ENCODE measurements at places on chromosomes 2 and 18.

GRCh38 chr18:68478246-68478645 lies 236.7 kb downstream of the TMX3 start:
- no peak for DNase-seq

- no peak for DNase-seq
These were observed 24.7 kb downstream of the COPS7B start for GRCh38 chr2:231810905-231811304.

DNA sequence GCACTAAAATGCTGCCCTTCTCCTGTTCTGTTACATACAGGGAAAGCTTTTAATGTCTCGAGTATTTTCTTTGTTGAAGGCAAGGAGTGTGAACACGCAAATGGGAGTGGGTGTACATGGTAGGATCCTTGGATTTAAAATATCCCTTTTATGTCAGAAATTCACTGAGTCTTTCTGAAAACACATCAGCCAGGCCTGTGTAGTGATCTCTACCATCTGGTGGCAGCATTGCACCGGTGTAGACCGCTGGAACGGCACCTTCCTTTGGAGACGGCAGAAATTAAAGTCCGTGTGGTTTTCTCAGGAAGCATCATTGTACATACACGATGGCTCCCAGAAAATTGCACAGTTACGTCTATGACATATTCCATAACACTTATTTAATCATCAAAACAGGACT lies 515.8 kb downstream of the GALR1 start:
- DNase-seq: peak; percentile 17

DNA sequence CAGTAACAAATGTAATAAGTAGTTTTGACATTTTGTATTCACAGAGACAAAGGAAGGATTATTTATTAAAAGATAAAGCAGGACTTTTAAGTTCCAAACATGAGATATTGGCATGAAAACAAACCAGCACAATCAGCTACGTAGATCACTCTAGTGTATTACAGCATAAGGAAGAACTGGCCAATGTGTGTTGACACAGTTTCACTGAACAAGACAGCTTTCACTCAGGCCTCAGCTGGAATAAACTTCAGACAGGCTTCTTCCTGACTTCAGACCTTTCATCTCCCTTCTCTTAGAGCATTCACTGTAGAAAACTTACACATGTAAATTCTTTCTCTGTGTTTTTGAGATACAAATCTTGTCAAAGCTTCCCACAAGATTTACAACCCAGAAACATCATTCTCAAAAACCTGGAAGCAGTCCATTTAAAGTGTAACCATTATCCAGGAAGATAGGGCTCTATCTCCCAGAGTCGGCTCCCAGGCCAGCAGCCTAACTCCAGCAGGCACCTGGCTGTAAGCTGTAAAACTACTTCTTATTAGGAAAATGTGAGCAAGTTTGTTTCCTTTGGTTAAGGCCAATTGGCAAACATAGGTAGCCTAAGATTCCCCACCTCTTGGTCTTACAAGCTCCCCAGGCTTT lies 768.3 kb upstream of the CDH7 start:
- DNase-seq: no peak

- no peak for DNase-seq
These were observed 125.1 kb upstream of the TNP1 start for GRCh38 chr2:216984937-216985336.

GRCh38 chr2:58006256-58006951 lies 40.2 kb upstream of the VRK2 start:
- DNase-seq: no peak

GRCh38 chr2:84459944-84460429 lies 907 bp upstream of the SUCLG1 start:
- no peak for DNase-seq

GRCh38 chr18:48098538-48098937 lies 168.1 kb upstream of the SMAD2 start:
- DNase-seq: no peak

- DNase-seq: no peak
These were observed 3.2 kb downstream of the DSEL start for GRCh38 chr18:67513280-67513679.

DNA sequence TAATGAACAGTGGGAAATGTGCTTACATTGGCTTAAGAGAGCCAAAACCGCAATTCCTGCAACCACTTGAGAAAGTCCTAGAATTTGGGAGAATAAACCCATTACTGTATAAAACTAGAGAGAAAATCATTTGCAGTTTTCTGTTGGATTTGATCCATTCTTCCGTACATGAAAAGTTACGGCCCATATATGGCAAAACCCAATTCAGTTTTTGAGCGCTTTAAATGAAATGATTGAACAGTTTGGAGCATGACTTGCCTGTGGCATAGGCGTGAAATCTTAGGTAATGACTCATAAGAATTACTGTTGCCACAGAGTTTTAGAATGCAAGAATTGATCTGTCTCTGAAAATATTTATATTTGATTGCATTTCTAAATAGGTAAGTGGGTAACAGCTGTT lies 52.0 kb downstream of the PHLPP1 start:
- DNase-seq: no peak

DNA sequence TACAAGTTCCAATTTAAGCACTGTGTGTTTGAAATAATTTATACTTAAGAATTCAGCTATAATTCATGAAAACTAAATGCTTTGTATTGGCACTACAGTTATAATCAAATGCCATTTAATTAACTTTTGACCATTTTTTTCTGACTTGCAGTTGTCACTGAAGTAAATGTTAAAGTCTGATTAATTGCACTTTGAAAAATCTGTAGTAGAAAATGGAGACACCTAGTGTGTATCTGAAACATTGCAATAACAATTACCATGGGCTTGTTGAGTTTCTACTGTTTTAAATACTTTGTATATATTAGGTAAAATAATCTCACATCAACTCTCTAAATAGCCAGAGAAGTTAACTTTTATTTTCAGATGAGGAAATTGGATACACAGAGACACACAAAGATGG lies 458.6 kb upstream of the FSIP2 start:
- DNase-seq: no peak

- DNase-seq: no peak
These were observed 330.9 kb downstream of the TNS1 start for GRCh38 chr2:217671871-217672270.

DNA sequence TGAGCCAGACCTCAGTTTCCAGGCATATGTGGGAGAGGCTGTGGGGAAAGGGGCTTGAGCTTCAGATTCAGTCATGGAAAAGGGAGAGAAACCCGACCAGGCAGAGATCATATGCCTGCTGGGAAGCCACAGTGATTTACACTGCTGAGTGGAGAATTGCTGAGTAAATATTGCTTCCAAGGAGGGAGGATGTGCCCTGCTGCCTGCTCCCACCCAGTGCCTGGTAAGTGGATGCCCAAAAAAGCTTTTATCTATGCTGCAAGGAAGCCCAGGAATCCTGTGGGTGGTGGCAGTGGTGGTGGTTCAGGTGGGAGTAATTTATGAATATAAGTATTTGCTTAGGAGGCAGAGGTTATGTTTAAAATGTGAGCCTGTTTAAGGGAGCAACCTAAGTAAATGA lies 39.5 kb downstream of the INO80C start:
- no peak for DNase-seq

GRCh38 chr2:100062336-100062735 lies 80.1 kb downstream of the AFF3 start:
- DNase-seq: no peak

GRCh38 chr2:1407950-1408675 lies 5.2 kb upstream of the TPO start:
- DNase-seq: no peak

GRCh38 chr2:13662055-13662454 lies 945.3 kb downstream of the TRIB2 start:
- DNase-seq: no peak

GRCh38 chr2:27496357-27497287 lies at the start of gene GCKR:
Gene GCKR (plus strand): TSS chr2:27496839. CDS start chr2:27496905, 66 bp downstream.
- DNase-seq: no peak

DNA sequence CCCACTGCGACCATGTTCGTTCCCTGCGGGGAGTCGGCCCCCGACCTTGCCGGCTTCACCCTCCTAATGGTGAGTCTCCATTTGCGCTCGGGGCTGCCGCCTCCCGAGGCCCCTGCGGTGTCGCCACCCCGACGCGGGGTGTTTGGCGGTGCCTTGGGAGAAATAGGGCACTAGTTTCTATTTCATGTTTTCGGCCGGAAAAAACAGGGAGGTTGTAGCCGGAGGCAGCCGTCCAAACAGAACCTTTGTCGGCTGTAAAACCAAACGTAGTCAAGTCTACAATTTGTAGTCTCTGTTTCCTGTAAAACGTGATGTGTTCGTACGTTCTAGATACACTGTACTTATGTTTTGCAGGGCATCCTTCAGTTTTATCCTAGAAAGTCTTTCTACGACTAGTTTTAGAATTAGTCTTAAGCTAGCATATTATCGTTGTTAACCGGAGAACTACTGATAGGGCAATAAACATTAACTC lies 290 bp downstream of the PSMG2 start:
- no peak for DNase-seq

GRCh38 chr2:10271946-10272345 lies 30.8 kb upstream of the HPCAL1 start:
- no peak for DNase-seq

- DNase-seq: peak; percentile 29
These were observed 211.4 kb downstream of the PRKCE start for GRCh38 chr2:45862843-45863242.

DNA sequence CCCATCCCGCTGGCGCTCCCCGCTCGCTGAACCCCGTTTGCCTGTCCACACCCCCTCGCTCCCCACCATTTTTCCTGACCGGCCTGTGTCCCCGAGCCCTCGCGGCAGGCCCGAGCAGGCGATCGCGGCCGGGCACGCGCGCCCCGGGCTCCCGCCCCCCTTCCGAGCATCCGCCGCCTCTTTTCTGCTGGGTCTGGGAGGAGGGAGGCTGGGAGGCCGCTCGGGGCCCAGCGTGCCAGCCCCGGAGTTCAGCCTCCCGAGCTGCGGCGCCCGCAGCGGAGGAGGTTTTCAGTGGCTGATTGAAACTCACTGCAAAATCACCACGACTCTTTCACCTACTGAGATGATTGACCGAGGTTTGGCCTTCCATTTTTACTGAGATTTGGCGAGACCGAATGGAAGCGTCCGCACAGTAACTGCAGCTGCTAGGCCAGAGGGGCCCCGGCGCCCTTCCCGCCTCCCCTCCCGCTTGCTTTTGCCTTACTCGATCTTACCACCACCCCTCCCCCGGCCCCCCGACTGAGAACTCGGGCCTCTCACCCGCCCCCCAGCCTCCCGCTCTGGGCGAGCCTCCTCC lies 4.8 kb downstream of the SOX11 start:
- no peak for DNase-seq

- DNase-seq: no peak
These were observed 78.1 kb downstream of the PIEZO2 start for GRCh38 chr18:11071300-11071699.

DNA sequence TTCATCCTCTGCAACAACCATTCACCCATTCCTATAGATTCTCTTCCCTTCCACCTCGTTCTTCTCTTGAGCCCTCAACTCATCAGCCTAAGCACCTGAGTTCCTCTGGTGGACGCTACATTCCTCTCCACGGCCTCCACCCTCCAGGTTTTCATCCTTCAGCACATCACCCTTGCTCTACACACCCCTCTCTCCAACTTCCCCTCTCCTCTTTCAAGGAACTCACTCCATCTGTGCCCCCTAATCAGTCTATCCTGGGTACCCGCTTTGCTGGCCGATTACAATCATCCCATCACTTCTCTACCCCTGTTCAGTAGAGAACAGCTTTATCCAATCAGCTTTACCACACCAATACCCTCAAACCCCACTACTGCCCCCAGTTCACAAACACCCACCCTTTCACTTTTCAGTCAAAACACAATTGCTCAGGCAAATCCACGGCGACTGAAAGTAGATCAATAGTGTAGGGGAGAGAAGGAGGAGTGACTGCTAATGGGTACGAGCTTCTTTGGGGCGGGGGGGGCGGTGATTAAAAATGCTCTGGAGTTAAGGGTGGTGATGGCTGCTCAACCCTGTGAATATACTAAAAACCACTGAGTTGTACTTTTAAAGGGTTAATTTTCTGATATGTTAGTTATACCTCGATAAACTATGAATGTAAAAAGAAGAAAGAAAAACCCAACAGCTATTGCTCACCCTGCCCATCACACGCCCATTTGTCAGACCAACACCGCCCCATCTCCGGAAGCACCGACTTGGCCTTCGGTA lies 857 bp downstream of the DYM start:
- peak; percentile 52 for DNase-seq

DNA sequence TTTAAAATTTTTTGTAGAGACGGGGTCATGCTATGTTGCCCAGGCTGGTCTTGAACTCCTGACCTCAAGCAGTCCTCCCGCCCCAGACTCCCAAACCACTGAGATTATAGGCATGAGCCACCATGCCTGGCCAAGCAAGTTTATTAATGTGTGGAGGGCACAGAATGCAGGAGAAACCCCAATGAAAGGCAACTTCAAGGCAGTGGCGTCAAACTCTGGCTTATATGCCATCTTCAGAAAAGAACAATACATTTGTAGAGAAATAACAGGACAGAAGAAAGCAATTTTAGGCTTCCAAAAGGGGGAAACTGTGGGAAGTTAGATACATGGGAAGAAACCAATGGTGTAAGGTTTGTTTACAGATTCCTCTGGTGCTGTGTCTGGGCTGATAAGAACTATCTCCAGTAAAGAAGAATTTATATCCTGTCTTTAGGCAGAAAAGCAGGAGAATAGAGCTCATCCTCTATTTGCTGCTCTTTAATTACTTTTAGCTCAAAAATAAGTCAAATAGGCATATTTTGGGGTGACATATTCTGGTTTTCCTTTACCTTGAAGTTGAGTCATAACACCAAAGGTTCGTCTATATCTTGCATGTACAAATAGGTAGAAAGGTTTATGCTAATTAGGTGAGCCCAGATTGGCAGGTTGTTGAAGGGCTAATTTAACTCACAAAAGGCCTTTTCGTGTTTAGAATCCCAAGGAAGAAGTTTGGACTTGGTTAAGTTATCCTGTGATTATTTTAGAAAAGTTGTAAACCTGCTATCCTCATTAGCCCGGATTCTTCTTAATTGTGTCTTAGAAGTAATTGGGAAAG lies 26.0 kb upstream of the TMEM214 start:
- DNase-seq: no peak

GRCh38 chr18:69935319-69936190 lies 12.1 kb downstream of the CD226 start:
- peak; percentile 94 for DNase-seq

- DNase-seq: no peak
These were observed 20.9 kb downstream of the TMEM237 start for GRCh38 chr2:201622306-201622970.

DNA sequence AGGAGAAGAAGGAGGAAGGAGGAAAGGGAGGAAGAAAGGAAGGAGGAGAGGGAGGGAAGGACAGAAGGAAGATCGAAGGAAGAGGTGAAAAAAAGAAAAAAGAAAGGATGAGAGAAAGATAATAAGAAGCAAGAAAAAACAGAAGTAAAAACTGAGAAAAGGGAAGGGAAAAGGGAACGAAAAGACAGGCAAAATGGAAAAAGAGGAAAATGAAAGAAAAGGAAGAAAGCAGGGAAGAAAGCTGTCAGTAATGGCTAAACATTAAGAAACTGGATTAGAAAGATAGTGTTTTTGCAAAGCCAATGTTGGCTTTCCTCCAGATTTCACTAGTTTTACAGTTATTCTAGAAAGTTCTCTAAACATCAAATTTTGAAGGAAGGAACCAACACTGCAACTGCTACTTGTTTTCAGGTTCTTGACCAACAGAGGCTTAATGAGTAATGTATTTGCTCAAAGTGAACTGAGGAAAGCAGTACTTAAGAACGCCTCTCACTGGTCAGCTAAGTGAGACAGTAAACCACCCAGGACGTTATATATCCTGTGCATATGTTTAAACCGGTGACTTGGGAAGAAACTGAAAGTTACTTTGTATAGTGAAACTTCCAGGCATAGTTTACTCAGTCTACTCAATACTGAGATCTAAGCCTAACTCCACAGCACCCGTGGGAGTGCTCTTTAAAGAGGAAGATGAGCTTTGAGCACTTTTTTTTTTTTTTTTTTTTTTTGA lies 286.2 kb upstream of the TRIB2 start:
- peak; percentile 53 for DNase-seq
